ENCODE measurements at places on chromosomes 5 and 9. TPM values are rescaled to one million over a fixed set of nuclear protein-coding genes. Genes with fewer than 3 reads are reported as not detected.
A peak's percentile ranks its signal among the peaks of the same experiment; 100 is the strongest.

- DNase-seq: no peak
- H3K4me1 ChIP-seq: peaks cover 13% of the 10 kb centered on the region
- H3K36me3 ChIP-seq: no peaks in the 10 kb centered on the region
- no peaks in the 10 kb centered on the region for H3K27me3 ChIP-seq
Measured at GRCh38 chr5:113118765-113119164, 142.2 kb downstream of the DCP2 start.

- H3K4me1 ChIP-seq: peaks cover 15% of the 10 kb centered on the region
- H3K27me3 ChIP-seq: peaks cover 31% of the 10 kb centered on the region
- no peak for DNase-seq
- no peaks in the 10 kb centered on the region for H3K36me3 ChIP-seq
Measured at GRCh38 chr5:139763930-139764791, 31.4 kb upstream of the PSD2 start.

DNA sequence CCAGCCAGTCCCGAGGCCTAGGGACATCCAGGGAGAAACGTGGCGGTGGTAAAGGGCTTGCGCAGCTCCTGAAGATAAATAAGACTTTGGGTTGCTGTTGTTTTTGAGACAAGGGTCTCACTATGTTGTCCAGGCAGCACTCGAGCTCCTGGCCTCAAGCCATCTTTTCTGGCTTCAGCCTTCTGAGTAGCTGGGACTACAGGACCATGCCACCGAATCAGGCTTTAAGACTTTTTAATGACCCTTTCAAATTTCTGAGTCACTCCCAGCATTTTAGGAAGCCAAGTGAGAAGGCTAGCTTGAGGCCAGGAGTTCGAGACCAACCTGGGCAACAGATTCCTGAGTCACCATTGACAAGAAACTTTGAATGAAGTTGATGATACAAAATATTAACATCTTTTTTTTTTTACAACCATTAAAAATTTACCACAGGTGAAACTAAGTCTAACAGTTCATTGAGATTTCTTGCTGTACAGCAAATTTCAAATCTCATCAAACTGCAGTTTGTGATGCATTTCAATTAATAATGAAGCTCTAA is 817 bp upstream of the GNE start:
- no peak for DNase-seq
- H3K4me1 ChIP-seq: peaks cover 22% of the 10 kb centered on the region
- H3K4me3 ChIP-seq: peak overlapping the region; percentile 92
- H3K27ac ChIP-seq: peak overlapping the region; percentile 99

GRCh38 chr9:113873926-113874325 is 2.2 kb upstream of the ZNF618 start:
- H3K27ac ChIP-seq: no peak overlapping the region
- H3K4me3 ChIP-seq: no peak overlapping the region
- no peak for DNase-seq
- H3K36me3 ChIP-seq: no peaks in the 10 kb centered on the region
- no peaks in the 10 kb centered on the region for H3K4me1 ChIP-seq
- H3K27me3 ChIP-seq: peaks cover 2% of the 10 kb centered on the region

MBLAC2 gene
- 6.0 TPM for total RNA-seq

Data from transverse colon (tissue), 4 donors.